ENCODE measurements at places on chromosomes 7 and 10.

DNA sequence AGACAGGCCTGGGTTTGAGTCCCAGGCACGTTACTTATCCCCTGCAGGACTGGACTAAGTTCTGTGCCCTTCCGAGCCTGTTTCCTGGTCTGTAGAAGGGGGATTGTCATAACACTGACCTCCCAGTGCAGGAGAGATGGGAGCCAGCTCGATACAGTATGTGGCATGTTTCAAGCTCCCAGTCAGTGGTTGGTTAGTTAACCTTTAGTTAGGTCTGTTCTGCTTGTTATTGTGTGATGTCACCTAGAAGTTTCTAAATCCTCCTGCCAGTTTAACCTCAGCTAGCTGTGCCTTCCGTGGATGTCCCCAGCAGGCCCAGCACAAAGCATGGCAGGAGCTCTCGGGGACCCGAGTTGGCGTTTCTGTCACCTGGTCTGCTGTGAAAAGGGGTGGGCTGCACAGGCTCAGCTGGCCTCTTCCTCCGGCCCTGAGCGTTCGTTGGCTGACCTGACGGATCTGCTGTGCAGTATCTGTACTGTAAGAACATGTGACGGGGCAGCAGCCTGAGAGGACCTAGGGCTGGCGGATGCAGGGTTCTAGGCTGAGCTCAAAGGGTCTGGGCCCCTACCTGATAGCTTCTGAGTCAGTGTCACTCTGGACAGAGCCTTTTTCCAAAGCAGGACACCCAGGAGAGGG lies 53.0 kb downstream of the SPOCK2 start:
- DNase-seq: no peak

GRCh38 chr7:85001495-85002345 lies 185.1 kb downstream of the SEMA3D start:
- DNase-seq: no peak

DNA sequence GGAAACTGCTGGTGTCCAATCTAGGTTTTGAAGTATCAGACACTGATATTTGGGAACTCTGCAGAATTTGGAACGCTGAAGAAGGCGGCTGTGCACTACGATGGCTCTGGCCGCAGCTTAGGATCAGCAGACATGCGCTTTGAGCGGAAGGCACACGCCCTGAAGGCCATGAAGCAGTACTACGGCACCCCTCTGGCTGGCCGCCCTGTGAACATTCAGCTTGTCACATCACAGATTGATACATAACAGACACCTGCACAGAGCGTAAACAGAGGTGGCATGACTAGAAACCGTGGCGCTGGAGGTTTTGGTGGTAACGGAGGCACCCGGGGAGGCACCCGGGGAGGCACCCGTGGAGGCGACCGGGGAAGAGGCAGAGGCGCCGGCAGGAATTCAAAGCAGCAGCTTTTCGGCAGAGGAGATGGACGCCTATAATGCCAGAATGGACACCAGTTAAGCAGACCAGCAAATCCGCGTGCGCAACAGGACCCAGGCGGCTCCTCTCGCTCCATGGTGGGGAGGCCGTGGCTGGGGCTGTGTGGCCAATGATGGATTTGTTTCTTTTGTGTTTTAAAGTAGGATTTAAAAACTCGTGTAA lies 22.2 kb upstream of the CCL24 start:
- no peak for DNase-seq

DNA sequence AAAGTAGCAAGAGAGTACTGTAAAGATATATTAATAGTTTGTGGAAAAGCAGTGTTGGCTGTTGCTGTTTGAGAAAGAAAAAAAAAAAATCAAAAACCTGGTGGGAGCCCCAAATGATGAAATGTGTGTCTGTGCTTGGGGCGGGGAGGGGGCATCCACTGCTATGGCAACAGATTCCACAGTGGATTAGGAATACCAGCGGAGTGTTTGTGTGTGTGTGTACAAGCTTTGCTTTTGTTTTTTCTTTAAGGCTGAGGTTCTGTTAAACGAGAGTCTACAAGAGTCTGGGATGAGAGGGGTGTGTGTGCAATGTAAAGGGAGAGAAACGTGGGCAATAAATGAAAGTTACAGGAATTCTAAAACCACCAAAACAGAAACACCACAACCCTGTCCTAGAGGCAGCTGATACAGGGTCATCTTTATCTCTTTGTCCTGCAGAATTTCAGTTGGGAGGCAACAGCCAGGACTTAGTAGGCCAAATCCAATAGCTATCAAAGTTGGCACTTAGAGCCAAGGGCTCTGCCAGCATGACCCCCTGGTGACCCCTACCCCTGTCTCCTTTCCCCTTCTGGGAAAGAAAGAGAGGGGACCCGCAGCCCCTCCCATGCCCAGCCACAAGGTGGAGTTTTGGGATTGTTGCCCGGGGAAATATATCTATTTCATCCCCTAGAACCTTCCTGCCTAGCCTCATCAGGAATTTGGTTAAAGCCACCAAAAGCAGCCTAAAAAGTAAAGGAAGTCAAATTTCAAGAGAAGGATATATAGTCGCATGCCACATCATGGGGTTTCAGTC lies 85.4 kb downstream of the OSBPL3 start:
- no peak for DNase-seq

- DNase-seq: no peak
Measured at GRCh38 chr7:127366680-127367079, 25.8 kb downstream of the ZNF800 start.

- no peak for DNase-seq
Measured at GRCh38 chr10:4850397-4850796, 24.4 kb downstream of the AKR1E2 start.

GRCh38 chr10:95214369-95214768 lies 20.3 kb downstream of the ACSM6 start:
- no peak for DNase-seq

DNA sequence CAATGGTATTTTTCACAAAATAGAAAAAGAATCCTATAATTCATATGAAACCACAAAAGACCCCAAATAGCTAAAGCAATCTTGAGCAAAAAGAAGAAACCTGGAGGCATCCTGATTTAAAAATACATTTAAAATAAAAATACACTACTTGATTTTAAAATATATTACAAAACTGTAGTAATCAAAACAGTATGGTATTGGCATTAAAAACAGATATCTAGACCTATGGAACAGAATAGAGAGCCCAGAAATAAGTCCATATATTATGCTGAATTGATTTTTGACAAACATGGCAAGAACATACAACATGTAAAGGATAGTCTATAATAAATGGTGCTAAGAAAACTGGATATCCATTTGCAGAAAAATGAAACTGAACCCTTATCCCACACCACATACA lies 34.8 kb downstream of the CUBN start:
- DNase-seq: no peak

DNA sequence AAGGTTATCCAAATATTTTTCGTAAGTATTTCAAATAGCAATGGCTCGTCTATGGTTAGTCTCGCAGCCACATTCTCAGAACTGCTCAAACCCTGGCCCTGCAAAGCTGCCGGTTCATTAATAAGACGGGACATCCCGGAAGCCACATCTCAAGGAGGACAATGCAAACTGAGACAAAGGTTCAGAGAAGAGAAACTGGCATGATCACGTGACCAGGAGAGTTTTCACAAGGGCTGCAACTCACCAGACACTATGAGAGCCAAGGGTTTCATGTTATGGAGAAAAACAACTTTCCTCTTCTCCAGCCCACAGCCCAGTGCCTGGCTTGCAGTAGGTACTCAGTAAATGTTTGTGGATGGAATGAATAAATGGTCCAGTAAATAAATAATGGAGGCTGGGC lies 5.0 kb upstream of the HSPA12A start:
- DNase-seq: no peak

DNA sequence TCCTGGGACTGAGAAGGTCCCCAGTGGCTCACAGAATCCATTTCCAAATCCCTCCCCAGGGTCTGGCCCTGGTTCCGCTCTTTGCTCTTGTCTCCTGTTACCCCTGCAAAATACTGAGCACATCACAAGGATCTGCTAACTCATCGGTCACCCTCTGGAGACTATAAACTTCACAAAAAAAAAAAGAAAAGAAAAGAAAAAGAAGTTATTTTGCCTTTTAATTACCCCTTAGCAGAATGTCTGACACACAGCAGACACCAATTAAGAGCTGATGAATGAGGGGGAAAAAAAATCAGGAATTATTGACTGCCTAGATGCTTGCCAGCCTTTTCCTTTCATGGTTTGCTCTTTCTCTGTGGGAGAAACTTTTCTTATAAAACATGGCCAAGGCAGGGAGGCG lies 578.7 kb downstream of the GRID1 start:
- no peak for DNase-seq

DNA sequence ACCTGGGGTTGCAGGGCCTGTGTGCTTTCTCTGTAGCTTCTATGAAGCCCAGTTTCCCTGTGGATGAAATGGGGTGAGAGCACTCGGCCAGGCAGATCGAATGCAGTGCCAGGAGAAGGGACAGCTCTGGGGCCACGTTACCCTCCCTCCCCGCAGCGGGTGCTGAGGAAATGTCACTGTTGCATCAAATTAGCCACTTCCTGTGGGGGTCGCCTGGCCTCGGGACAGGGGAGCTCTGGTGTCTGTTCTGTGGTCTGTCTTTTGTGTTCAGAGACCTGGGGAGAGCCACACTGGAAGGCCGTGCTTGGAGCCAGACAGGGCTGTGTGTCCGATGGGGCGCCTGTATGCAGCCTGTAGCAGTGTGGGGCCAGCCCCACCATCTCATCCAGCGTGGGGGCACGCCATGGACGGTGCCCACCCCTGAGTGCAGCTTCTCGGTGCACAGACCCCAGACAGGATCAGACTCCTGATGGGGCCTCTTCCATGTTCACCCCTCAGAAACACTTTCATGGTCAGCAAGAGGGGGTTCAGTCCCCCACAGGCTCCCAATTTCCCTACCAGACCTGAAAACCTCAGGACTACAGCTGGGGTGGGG lies 13.6 kb downstream of the TTYH3 start:
- no peak for DNase-seq

GRCh38 chr10:36468620-36469019 lies 656.8 kb upstream of the ANKRD30A start:
- no peak for DNase-seq

DNA sequence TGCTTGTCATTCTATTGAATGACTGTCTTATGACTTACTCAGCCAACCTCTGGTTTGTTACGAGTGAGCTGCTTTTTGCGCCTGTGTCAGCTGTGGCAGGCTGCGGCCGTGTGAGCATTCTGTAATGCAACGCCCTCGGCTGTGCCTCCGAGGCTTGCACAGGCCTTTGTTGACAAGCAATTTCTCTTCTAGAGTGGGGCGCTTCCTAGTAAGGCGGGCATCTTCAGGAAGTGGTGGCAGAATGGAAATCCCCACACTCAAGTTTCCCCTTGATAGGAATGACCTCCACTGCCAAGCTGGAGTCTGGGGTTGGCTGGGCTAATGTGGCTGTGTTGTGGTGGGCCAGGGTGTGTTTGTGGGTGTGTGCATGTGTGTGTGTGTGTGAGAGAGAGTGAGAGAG lies 20.2 kb upstream of the TMEM178B start:
- DNase-seq: peak; percentile 70

- DNase-seq: no peak
Measured at GRCh38 chr10:129049501-129049900, 417.5 kb upstream of the MGMT start.

GRCh38 chr7:67807826-67808225 lies 811.2 kb downstream of the TYW1 start:
- no peak for DNase-seq

- DNase-seq: no peak
Measured at GRCh38 chr7:157440346-157441022, 103.7 kb downstream of the DNAJB6 start.

- peak; percentile 63 for DNase-seq
Measured at GRCh38 chr7:74320645-74321221, 31.5 kb downstream of the CLIP2 start.

- no peak for DNase-seq
Measured at GRCh38 chr7:148963583-148964482, 64.5 kb downstream of the PDIA4 start.

- no peak for DNase-seq
Measured at GRCh38 chr7:101866328-101866727, 48.9 kb downstream of the CUX1 start.

GRCh38 chr7:113444261-113444660 lies 325.9 kb upstream of the SMIM30 start:
- DNase-seq: no peak

DNA sequence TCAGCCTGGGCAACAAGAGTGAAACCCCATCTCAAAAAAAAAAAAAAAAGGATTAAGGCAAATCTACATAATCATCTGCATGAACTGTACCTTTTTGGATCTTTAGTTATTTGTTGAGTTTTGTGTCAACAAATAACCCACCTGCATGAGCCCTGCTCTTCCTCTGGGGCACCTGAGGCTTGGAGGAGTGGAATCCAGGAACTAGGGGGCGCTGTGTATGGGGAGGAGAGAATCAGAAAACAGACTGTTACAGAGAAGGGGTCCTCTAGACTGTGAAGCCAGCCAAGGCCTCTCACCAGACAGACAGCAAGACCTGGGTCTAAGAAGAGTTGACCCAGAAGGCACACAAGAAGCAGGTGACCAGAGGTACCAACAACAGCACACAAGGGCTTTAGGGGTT lies 682.8 kb upstream of the NRP1 start:
- no peak for DNase-seq

- DNase-seq: no peak
Measured at GRCh38 chr10:95640891-95641315, 15.6 kb downstream of the ALDH18A1 start.

- no peak for DNase-seq
Measured at GRCh38 chr10:87594864-87595263, 64.8 kb upstream of the PAPSS2 start.

- DNase-seq: peak; percentile 87
Measured at GRCh38 chr7:2104107-2104710, 128.5 kb downstream of the MAD1L1 start.

DNA sequence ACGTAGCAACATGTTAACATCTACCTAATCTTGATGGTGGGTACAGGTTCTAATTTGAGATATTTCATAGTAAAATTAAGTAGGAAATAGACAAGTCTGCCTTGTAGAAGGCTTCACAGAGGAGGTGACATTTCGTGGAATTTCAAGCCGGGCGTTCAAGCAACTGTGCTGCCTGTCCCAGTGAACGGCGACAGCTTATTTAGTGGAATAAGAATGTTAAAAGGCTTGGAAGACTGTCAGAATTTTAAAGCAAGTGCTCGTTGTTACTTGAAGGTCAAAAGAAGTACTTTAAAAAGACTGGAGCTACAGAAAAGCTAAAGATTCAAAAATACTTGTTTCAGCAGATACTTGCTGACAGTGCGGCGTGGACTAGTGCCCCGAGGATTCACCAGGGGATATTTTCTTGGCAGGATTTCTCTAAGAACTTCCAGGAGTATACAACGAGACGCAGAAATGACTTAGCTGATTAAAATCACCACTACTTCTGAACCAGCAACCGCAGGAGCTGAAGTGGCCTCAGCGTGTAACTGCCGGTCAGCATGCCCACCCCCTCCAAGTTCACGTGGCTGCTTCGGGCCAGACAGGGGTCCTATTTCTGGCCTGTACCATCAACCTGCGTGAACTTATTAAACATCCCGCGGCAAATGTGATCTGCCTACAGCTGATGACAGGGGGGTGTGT lies 46.5 kb downstream of the CTBP2 start:
- no peak for DNase-seq

DNA sequence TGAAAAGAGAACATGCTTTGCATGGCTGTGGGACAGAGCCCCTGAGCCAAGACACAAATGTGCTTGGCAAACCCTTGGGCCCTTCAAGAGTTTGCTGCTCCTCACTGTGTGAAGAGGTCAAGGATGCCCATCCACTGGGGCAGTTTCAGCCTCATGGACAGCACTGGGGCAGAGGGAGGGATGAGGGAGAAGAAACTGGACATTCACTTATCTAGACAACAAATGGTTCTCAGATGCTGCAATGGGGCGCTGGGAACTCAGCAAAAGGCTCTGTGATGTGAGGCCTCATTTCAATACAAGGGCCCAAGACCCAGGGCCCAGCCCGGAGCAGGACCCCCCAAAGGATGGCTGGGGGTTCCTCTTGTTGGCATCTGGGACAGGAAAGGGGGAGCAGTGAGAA lies 49.1 kb downstream of the EBF3 start:
- no peak for DNase-seq
